ENCODE measurements at places on chromosomes 16 and 17.

GRCh38 chr17:19883537-19884215 is 15.9 kb upstream of the ULK2 start:
- DNase-seq = no peak

DNA sequence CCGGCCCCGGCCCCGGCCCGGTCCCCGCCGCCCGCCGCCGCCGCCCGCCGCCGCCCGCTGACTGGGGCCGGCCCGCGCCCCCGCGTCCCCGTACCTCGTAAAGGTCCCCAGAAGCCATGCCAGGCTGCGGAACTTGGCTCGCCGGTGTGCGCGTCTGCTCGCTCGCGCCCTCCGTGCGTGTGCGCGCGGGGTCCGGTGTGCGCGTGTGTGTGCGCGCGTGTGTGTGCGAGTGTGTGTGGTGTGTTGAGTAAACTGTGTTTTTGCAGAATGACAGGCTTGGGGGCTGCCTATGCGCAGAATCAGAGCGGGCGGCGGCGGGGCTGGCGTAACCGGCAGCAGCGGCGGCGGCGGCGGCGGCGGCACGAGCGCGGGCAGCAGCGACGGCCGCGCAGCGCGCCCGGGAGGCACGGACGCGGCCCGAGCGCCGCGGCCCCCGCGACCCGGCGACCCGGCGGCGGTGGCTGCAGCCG is 307 bp downstream of the CDYL2 start:
- DNase-seq = peak; percentile 20

GRCh38 chr17:38418062-38418692 is 10.1 kb upstream of the ARHGAP23 start:
- DNase-seq = no peak

GRCh38 chr17:4003501-4004421 is 39.5 kb upstream of the ATP2A3 start:
- no peak for DNase-seq

GRCh38 chr17:59842901-59843652 is 49.7 kb downstream of the TUBD1 start:
- no peak for DNase-seq

DNA sequence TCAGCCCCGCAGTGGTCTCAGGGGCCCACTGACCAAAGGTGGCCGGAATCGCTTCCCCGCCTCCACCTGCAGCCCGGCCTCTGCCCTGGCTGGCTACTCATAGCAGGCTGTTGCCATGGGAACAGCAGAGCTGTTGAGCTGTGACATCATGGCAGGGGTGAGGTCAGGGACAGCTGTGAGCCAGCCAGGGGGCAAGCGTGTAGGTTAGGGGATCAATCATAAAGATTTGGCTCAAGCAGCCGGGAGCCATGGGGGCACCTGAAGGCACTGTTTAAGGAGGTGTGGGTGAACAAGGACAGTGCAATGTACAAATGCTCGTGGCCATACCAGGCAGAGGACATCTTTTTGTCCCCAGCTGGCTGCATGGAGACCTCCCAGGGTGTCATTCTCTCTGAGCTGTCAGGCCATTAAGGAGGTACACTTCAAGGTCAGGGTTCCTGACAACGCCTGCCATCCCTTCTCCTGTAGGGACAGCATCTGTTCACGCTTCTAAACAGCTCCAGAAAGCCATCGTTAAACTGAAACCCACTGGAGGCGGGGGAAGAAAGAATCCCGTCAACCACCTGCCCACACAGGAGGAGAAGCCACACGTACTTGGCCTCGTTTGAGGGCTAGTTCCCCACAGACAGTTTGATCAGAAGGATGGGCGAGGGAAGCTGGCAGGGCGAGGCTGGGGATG is at the start of gene CEP295NL:
Gene CEP295NL, minus strand, starts transcription at position 101 of the 679 bp plus-strand sequence. CDS start 1,373 bp downstream, outside the sequence.
- peak; percentile 44 for DNase-seq

DNA sequence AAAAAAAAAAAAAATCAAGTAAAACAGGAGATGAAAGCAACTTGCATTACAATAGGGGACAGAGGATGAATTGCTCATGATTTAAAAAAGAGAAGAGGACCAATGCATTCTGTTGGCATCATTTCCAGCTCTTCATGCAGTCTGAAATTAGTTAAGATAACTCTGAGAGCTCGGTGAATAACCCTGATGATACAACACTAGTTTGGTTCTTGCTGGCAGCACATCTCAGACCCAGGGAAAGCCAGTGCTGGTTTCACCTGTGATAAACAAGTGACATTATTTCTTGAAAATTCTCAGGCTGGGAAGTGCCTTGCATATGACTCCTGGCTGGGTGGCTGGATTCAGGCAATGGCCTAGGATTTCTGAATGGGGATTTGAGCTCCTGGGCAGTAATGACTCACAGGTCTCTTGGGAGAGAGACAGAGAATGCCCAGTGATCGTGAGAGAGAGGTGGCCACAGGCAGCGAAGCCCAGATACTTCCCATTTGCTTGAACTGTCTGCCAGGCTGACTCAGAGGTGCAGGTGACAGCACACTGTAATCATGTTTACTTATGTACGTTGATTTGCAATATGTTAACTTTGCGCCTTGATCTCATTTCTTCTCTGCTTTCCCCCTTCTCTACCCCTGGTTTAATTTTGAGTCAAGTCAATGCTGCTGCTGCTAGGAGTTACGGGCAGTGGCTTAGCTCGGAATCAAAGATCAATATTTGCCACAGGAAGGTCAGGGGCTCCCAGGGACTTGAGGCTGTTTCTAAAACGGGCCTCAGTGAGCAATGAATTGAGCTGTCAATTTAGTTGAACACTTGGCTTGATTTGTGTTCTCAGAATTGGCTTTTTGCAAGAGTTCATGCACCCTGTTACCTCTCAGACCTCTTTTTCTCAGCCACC is 27.1 kb downstream of the ARSG start:
- DNase-seq = no peak

DNA sequence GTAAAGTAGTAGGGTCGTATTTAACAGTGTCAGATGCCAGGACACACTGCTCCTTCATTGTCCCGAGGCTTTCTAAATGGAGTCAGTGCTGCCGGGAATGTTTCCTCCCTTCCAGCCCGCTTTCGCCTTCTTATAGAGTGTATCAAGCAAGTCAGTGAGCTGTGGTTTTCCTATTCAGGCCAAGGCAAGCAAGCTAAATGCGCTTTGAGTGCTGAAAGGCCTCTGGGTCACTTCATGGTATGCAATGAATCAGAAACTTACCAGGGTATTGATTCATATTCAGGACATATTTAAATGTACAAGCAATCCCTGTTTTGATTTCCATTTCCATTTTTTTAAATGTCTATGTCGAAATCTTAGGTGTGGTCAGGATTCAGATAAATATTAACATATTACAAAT is 327.9 kb upstream of the SOX9 start:
- DNase-seq = no peak

GRCh38 chr16:72942021-72942420 is 105.9 kb downstream of the ZFHX3 start:
- DNase-seq = peak; percentile 43

- DNase-seq = no peak
Observed at GRCh38 chr16:89821438-89822187, 5.2 kb upstream of the FANCA start.

DNA sequence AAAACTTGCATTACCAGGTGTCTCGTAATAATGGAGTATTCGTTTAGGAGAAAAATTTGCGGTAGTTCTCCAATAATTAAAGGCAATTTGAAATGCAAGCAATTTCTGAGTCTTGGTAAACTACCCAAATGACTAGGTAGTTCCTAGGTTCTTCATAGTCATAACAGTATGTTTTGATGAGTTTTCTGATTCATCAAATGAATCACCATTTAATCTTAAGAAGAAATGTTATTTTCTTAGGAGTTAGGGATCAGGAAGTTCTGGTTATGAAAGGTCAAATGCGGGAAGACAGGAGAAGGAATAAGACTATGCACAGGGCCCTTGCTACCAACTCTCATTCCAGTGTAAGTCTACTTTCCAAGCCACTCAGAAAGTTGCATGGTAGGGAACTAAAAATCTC is 221.5 kb upstream of the SOX9 start:
- DNase-seq = no peak

- DNase-seq = no peak
Observed at GRCh38 chr16:56625943-56626654, 518 bp downstream of the MT1E start.

DNA sequence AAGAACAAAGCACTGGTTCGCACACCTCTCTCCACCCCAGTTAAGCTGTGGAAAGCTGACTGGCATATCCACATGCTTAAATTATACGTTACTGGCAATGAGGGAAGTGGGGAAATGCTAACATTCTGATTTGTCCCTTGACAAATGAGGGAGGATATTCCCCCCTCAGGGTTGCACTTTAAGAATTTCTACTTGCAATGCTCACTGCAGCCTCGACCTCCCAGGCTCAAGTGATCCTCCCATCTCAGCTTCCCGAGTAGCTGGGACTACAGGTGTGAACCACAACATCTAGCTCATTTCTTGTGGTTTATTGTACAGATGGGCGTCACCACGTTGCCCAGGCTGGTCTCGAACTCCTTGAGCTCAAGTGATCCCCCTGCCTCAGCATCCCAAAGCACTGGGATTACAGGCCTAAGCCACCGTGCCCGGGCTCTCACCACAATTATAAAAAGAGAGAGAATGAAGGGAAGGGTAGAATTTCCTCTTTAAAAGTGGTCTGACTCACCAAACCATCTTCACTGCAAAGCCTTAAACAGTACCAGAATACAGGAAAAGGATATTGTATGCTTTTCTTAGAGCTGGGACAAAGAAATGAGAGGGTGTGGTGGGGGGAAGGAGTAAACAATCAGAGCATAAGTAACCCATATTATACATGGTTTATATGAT is 38.9 kb downstream of the KANSL1 start:
- peak; percentile 51 for DNase-seq

DNA sequence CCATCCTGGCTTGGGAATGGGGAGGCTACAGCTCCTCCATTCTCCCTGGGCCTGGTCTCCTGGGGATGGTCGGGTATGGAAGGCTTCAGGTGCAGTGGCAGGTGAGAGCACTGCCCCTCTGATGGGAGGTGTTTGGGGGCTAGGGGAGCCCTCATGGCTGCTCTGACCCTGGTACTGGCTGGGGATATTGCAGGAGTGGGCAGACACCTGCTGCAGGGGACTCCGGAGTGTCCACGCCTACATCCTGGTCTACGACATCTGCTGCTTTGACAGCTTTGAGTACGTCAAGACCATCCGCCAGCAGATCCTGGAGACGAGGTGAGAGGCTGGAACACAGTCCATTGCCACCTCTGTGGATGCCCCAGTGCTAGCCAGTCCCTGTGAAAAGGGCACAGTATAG is 8.8 kb downstream of the RASL10B start:
- DNase-seq = no peak

- no peak for DNase-seq
Observed at GRCh38 chr16:7755347-7755882, 422.8 kb downstream of the RBFOX1 start.

- DNase-seq = no peak
Observed at GRCh38 chr16:54282202-54282927, 4.2 kb downstream of the IRX3 start.

DNA sequence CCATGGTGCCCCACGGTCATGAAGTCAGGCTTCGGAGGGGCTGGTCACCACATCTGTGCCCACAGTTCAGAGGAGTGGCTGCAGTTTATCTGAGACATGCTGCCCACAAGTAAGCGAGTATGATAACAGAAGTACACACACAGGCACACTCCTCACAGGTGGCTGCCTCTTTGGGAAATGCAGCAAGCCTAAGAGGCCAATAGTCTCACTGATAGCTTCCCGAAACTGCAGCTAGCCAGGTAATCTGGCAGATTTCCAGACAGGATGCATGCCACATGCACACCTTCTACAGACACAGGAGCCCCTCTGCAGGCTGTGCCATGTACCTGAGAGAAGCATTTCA is 12.6 kb upstream of the GFOD2 start:
- no peak for DNase-seq

DNA sequence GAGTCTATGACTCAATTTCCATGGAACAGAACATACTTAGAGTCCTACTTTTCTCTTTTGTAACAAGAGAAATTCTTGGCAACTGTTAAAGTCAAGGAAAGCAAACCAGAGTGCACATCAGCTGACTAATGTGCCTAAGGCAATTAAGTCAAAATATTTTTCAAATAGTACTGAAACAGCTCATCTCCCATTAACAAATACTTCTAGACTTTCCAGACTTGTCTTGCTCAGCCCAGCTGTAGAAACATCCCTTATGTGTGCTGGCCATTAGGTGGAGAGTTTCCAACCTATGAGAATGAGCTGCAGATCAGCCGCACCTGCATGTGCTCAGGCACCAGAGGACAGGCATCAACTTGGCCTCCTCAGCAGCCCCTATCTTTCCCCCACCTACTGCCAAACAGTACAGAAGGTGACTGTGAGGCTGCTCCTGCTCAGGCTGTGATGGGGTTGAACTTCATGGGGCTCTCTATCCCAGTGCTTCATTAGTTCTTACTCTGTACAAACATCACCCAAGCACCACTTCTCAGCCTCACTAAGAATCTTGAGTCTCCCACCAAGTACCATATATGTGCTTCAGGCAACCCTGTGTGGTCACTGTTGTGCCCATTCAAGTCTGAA is 32.2 kb downstream of the TEX2 start:
- DNase-seq = no peak

- DNase-seq = no peak
Observed at GRCh38 chr17:30433514-30433913, 43.7 kb upstream of the GOSR1 start.

- DNase-seq = no peak
Observed at GRCh38 chr17:19812407-19812806, 55.3 kb downstream of the ULK2 start.

- DNase-seq = peak; percentile 54
Observed at GRCh38 chr17:4304417-4305027, 40.7 kb upstream of the ANKFY1 start.

DNA sequence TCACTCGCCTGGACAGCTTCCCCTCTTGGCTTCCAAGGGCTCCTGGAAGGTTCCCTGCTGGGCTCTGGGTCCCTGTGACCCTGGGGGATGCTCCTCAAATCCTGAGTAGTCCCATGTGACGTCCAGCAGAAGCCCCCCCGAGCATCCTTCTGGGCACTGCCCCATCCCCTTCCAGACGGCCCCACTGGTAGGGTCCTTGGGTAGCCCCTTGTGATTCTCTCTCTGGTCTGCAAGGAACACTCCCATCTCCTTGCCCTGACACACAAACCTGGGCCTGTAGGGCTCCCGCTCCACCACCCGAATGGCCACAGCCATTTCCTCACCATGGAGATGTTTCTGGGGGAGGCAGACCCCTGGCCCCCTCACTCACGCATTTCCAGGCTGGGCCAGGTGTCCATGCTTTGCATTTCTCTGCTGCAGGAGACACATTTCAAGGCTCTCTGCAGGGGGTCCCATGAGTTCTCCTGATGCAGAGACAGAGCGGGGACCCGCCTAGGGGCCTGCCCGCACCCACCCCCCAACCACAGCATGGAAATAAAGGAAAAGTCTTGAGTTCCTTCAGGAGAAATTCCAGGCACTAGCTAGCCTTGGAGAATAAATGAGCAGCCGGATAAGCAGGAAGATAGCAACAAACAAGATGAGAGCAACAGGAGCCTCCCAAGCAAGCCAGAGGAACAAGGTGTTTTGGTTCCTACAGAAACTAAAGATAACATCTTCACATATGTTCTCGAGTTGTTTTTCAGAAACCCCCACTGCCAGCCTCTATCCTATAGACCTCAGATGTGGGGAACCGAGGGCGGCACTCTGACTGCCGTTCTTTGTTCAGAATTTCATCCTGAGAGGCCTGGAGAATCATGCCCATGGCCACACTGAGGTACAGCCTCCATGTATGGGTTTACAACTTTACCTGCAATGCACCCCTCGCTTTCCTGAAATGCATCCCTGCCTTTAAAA is 128.8 kb downstream of the MGAT5B start:
- no peak for DNase-seq

Measured in NCI-H1417 (cell line).